ENCODE measurements at places on chromosomes 7 and 10.

- DNase-seq: no peak
These were observed 2.7 kb upstream of the PPP2R2D start for GRCh38 chr10:131898061-131898460.

DNA sequence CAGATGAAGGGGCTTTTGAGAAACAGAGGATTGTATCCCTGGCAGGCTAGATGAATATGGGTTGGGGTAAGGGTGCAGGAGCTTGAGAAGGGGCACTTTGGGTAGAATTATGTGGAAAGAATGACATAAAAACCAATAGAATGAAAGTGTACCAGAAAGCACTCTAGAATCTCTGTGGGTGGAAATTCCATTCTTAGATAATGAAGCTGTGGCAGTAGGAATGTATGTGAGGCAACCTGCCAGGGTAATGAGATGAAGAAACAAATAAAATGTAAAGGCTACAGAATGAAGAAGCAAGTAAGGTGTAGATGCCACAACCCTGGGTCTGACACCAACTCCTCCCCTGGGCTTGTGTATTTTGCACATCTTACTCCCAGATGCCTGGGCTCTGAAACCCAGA is 16.8 kb downstream of the NOBOX start:
- DNase-seq: peak; percentile 77

DNA sequence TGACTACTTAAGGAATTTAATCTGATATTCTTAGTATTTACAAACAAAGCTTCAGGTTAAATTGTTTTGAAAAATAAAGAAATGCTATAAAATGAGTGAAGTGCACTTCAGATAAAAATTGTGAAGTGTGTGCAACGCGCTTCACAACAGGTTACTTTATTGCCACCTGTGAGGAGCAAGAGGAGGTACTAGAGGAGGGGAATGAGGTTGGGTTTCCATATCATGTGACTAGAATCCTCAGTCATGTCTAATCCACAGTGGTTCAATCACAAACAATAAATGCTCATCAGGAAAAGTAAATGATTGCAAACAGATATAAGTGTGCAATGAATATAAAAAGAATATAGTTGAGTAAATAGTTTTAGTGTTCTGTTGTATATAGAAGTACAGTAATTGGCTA is 34.5 kb upstream of the CD36 start:
- DNase-seq: no peak

- no peak for DNase-seq
These were observed 60.3 kb upstream of the PLXNA4 start for GRCh38 chr7:132636581-132636980.

DNA sequence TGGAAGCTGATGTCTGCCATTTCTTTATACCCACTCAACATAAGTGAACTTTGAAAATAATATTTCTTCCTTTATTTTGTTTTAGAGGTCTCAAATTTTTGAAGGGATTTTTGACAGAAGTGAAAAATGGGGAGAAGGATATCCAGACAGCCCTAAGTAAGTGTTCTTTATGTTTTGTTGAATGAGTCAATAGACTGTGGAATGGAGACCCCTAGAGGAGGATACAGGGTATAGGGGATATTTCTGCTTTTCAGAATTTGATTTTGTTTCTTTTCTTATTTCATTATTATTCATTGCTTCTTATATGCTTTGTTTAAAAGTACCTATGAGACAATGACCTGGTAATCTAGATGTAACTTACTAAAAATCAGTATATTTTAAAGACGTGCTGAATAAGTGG is 34.4 kb downstream of the PLEKHA8 start:
- peak; percentile 77 for DNase-seq

Measured in adipocyte (in vitro differentiated cells).